Substantia nigra (tissue), 51 donors: ENCODE measurements at places on chromosomes 7 and 10.

DNA sequence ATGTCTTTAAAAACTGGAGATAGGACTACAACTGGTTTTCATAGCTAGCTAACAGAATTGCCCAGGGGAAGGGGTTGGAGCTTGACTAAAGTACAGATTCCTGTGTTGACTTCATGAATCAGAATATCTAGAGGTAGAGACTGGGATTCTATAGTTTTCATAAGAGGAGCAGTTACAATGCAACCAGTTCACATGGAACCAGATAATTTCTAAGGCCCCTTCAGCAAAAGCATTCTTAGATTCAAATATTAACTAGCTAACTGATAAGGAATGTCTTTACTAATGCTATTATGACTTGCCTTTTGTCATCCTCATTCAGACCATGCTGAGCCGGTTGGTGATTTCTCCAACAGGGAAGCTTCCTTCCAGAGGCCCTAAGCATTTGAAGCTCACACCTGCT is 5.7 kb downstream of the WEE2 start:
- DNase-seq = no peak

DNA sequence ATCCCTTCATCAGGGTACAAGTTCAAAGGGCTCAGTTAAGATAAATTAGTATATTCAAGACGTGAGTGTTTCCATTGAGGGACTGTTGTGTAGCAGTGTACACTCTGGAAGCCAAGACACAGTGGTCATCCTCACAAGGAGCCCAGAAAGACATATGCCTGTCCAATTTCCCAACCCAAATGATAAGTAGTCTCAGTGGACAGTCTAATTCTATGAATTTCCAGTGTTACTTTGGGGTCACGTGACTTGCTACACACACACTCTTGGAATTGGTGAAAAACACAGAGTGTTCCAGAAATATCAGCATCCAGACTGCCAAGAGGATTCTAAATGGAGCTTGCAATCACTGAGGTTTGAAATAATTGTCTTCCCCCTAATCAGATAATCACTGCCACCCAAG is 365.1 kb downstream of the WDR11 start:
- no peak for DNase-seq

GRCh38 chr7:84231157-84231556 is 36.6 kb upstream of the SEMA3A start:
- no peak for DNase-seq

- DNase-seq = no peak
These were observed 30.2 kb upstream of the CARD11 start for GRCh38 chr7:3073763-3074458.

- DNase-seq = peak; percentile 5
These were observed 132.4 kb upstream of the FOXK1 start for GRCh38 chr7:4549681-4550080.

GRCh38 chr10:77180104-77180503 is 457.5 kb downstream of the KCNMA1 start:
- DNase-seq = no peak

GRCh38 chr10:128116851-128117615 is 9.2 kb downstream of the MKI67 start:
- no peak for DNase-seq
